RPMI7951 (cell line): ENCODE measurements at places on chromosomes 16 and 17.

GRCh38 chr16:50373780-50374179, 5.0 kb upstream of the BRD7 start:
- no peak for DNase-seq

- DNase-seq = peak; percentile 36
Measured at GRCh38 chr16:28491230-28491969, 474 bp downstream of the CLN3 start.

DNA sequence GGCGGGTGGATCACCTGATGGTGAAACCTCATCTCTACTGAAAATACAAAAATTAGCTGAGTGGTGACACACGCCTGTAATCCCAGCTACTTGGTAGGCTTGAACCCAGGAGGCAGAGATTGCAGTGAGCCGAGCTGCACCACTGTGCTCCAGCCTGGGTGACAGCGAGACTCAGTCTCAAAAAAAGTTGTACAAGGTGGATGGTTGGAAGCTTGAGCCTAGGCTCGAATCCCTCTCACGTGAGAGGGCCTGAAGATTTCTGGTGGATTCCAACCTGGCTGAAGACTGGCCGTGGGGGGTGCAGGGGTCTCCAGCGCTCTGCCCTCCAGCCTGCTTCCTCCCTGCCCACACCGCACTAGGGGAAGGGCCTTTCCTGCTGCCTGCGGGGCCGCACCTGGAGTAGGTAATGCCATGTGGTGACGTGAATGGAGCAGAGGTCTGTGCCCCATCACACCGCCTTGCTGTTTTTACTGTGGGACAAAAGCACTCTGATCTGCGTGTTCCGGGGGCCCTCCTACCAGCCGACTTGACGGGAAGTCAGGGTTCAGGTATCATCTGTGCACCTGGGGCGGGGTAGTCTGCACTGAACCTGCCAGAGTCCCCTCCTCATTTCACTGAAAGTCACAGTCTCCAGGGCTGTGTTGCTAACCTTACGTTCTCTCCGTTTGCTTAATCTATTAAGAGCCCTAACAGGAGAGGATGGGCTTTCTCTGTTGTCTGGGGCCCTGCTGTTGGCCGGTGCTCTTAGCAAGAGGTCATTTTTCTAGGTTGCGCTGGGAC, 4.2 kb downstream of the RPL13 start:
- DNase-seq = no peak

DNA sequence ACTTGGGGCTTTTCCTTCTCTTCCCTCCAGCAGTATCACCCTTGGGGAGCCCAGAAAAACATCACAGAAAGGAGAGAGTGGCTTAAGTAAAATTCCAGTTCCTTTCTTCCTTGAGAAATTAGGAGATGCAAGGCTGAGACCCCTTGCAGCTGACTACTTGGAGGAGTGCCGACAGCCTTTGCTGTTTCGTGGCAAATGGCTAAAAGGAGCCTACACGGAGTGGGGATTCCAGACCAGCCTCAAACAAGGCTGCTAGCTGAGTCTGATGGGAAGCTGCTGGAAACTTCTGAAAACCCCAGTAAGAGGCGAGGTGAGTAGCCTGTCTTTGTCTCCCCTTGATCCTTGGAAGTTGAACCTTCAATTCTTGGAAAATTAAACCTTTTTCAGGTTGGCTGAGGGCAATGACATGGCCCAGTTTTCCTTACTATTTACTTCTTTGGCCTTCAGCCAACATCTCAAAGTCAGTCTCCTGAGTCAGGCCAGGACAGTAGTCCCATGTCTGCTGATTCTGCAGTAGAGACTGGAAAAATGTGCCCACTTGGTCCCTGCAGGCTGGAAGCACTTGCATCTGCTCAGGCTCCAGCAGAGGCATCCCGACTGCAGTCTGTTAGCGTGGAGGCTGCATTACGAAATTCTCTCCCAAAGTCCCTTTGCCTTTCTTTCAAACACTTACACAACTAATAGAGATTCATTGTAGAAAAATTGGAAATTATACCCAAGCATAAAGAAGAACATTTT, 23.4 kb downstream of the SMIM36 start:
- peak; percentile 14 for DNase-seq

DNA sequence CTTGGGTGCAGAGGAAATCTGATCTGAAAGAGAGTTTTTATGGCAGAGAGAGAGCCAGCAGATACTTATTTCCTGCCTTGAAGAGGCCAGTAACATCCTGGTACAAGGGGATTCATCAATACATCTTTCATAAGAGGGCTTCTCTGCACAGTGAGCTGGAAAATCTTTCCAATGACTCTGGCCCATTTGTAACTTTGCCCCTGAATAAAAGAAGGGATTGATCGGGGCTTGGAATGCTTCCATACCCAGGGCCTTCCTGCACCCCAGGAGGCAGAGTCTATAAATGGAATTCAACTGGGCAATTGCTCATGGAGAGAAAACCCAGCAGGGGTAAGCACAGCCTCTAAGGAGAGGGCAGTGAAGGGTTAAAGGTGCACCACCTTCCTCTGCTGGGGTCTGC, 163.3 kb downstream of the XYLT1 start:
- DNase-seq = peak; percentile 7

DNA sequence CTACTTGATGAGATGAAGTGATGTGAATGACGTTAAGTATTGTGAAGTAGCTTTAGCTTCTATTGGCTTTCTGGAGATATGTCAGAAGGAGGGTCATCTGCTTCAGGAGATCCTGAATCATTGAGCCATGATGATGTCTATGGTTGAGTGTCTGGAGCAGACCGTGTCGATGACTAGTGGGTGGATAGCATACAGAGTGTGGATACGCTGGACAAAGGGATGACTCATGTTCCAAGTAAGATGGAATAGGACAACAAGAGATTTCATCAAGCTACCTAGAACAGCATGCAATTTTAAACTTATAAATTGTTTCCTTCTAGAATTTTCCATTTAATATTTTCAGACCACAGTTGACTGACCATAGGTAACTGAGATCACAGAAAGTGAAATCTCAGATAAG, 116.1 kb upstream of the RBBP6 start:
- peak; percentile 40 for DNase-seq

DNA sequence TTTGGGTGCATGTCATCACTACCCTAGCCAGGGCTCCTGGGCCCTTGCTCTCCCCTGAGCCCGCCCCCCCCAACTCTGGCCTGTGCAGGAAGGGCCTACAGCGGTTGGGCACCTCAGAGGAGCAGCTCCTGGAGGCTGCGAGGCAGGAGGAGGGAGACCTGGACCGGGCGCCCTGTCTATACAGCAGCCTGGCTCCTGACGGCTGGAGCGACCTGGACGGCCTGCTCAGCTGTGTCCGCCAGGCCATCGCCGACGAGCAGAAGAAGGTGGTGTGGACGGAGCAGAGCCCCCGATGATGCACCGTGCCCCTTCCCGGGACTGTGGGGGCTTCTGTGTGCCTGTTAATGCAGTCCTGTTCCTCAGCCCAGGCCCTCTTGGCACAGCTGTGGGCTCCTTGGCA, 12.1 kb downstream of the SGSH start:
- DNase-seq = no peak

DNA sequence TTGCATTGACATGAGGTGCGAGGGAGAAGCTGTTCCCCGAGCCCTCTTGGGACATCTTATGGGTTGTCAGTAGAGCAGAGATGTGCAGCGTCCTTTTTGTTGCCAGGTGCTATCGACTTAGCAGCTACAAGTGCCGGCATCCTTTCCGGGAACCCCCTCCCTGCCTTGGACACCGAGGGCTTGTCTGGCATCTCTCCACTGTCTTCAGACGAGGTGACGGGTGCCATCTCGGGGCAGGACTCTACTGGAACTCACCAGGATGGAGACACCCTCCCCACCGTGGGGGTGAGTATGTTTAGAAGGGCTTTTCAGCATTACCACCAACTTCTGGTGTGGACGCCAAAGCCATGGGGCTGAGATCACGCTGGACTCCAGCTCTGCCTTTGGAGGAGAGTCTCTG, 11.8 kb upstream of the JPT2 start:
- no peak for DNase-seq

DNA sequence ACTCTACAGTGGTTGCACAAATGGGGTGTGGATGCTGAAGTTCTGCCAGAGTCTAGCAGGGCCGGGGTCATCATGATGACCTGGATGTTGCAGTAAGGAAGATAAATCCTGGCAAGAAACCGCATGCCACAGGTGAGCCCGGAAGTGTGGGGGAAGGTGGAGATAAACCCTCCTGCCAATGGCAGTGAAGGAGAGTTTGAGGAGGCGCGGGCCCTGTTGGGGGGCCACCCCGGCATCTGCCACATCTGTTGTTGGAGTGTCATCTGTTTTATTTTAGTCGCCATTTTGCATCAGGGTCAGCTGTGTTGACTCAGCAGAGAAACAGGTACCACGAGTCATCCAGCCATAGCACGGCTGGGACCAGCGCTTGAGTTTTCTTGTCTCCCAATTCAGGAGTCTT, 173.8 kb upstream of the CHMP6 start:
- peak; percentile 43 for DNase-seq

- no peak for DNase-seq
Measured at GRCh38 chr17:73007407-73007806, 85.1 kb downstream of the SLC39A11 start.

GRCh38 chr17:75262112-75262606, 480 bp downstream of the MRPS7 start:
- DNase-seq = no peak

DNA sequence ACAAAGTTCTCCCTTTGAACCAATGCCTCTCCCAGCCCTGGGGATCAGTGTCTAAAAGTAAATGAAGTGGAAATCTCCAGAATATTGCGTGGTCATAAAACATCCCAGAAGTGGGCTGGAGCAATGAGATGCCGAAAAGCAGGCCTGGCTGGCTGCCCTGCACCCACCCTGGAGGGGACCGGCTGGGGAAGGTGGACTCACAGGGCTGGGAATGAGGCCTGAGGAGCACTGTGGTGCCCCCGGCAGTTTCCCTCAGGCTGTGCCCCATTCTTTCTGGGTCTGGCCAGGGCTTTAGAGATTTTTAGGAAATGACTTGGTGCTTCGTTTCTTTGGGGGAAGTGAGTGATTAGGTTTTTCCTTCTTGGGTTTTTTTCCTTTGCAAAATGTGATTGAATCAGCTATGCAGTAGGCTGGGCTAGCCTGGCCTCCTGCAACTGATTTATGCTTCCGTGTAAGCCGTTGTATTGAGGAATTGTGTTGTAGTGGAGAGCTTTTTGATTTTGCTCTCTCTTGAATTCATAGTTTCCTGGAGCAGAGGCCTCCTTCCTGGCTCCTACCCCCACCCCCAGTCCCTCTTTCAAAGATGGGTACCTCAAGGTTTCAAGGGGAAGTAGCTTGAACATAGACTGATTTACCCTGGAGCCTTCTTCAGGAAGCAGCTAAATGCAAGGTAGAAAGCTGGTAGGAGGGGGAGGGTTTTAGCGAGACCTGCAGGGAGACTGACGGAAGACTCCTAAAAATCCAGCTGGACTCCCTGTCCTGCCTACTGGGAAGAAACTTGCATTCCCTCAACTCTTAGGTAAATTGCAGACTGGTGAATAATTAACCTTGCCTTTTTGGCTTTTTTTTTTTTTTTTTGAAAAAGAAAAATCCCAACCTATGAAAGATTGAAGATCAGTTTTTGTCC, 170.2 kb downstream of the RAB11FIP4 start:
- DNase-seq = peak; percentile 86

DNA sequence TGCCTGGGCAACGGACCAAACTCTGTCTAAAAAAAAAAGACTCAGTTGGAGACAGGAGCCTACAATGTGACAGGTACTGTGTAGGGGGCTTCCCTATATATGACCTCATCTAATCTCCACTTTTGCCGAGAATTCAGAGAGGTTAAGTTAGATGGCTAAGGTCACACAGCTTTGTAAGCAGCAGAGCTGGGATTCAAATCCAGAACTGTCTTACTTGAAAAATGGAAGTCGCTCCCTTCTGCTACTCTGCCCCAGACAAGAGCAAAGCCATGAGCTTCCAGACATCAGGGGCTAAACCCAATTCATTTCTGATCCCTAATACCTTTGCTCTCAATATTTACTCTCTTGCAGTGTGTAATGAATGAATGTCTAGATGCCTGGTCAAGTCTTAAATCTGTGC, 41.5 kb upstream of the ABCC12 start:
- DNase-seq = no peak

DNA sequence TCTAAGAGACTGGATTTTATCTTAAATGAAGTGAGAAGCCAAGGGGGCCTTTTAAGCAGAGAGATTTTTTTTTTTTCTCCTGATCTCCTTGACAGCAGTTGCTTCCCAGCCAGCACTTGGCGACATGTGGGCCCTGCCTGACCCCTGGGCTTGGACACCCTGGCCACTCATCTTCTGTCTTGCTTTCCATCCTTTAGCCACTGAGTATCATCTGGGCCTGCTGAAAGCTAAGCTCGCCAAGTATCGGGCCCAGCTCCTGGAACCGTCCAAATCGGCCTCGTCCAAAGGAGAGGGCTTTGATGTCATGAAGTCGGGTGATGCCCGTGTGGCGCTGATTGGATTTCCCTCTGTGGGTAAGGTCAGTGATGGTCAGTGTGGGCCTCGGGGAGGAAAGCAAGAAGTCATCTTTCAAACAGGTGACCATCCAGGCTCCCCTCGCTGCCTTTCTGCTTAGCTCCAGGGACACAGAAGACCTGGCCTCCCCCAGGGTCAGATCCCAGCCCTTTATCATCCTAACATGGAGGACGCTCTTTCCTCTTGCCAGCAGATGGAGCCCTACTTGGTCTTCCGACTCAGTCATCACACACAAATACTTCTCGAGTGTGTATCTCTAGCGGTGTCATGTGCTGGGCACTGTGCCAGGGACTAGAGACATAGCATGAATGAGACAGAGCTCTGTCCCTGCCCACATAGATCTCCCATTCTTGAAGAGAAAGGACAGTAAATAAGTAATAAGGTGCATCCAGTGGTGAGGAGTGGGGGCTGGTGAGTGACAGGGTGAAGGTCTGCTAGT, 6.1 kb downstream of the DRG2 start:
- DNase-seq = peak; percentile 34

- no peak for DNase-seq
Measured at GRCh38 chr16:88651276-88651988, 579 bp upstream of the CYBA start.

DNA sequence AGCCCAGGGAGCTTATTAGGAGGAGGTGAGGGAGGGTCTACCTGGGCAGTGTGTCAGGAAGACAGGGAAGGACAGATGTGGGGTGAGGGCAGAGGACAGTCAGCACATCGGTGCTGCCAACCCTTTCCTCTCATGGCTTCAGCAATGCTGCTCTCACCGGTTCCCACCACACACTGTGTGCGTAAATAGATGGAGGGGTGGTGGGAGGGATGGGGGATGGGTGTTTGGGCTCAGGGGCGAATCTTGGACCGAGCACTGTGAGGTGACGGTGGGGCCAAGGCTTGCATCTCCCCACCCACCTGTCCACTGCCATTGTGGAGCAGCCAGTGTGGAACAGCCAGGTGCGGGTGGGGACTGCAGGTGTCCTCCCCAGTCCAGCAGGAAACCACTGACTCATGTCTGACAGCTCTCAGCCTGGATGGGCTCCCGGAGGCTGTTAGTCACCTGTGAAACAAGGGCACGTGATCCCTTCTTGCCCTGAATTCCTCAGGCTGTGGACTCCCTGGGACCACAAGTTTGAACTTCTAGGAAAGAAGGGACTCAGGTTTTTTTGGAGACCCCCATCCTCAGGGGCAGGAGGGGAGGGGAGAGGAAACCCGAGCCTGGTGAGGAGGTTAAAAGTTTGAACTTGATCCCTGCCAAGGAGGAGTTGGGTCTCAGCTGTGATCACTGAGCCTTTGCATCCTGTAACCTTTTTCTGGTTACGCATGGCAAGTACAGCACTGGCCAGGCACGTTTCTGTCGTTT, 42.7 kb upstream of the SMPD3 start:
- peak; percentile 38 for DNase-seq
